ENCODE measurements at places on chromosomes 5 and 9. TPM values are rescaled to one million over a fixed set of nuclear protein-coding genes. Genes with fewer than 3 reads are reported as not detected.

The PCDHA11 gene
- 1.6 TPM for total RNA-seq

The RASGEF1C gene
- 0.69 TPM for total RNA-seq

GRCh38 chr9:30771760-30772159 is 1612.7 kb upstream of the ACO1 start:
- DNase-seq: no peak

The NKD2 gene
- total RNA-seq: 1.3 TPM

GRCh38 chr5:89457411-89458331 is 574.7 kb upstream of the MEF2C start:
- DNase-seq: no peak

- no peak for DNase-seq
Measured at GRCh38 chr9:91176426-91176825, 185.3 kb downstream of the AUH start.

GRCh38 chr5:74167206-74167929 is 473.2 kb downstream of the ENC1 start:
- no peak for DNase-seq

DNA sequence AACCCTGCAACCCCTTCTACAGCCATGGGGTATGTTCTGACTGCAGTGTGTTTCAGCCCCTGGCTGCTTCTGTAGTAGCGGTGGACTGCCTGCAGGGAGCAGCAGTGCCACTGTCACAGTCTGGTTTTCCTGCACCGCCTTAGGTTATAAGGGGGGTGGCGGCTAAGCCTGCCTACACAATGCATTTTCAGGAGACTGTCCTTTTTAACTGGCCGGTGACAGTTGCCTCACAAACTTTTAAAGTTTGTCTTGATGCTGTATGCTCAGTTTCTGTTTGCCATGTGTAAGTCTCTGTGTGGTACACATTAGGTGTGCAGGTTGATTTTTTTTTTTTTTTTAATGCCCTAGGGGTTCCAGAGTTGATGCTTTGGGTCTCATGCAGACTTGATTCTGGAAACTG is 53.0 kb downstream of the NUP214 start:
- DNase-seq: no peak

DNA sequence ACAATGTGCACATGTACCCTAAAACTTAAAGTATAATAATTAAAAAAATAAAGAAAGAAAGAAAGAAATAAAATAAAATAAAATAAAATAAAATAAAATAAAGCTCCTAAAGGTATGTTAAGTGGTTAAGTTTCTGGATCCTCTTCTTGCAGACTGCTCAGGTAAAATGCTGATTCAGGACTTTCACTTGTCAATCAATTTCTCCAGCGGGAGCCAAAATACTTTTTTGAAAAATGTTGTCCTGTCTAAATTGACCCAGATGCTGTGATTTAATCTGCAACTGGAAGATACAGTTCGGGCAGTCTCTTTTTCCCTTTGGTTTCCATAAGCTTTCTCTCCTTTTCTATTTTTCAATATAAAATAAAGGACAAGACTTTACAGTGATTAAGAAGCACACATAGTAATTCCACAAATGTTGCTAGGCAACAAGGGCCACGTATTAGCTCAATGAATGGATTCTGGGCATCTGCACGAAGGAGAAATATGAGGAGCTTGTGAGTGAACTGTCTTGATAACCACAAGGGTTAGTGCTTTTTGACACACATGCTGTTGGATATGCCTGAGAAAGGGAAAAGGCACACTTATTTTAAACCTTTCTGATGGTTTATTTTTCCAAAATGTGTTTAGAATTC is 38.6 kb downstream of the HTR4 start:
- DNase-seq: no peak

- DNase-seq: no peak
Measured at GRCh38 chr9:134177186-134177585, 12.8 kb upstream of the RNU6ATAC start.

The GPR150 gene
- not detected for total RNA-seq

DNA sequence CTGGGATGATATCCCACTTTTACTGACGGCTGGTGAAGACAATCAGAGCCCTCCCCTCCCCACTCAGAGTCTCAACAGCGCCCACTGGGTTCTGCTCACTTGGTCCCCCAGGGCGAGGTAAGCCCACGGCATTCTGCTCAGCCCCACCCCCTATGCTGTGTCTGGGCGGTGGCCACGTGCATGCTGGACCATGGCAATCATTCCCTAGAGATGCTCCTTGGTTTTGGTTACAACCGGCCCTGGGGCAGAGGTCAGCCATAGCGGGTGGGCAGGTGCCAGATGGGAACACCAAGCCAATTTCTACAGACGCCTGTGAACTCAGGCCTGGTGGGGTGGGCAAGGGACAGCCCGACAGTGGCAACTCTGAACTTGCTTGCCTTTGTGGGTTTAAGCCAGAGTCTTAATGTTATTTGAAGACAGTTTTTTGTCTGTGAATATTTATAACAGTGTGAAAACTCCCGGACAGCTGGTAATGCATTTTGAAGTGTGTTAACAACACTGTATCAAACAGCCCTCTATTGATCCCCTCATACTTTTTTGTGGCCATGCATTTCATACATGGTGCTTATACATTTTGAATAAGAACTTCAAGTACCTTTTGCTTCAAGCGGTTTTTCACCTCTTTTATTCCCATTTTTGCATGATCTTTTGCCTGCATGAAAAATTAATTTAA is 94.2 kb downstream of the CRB2 start:
- no peak for DNase-seq

DNA sequence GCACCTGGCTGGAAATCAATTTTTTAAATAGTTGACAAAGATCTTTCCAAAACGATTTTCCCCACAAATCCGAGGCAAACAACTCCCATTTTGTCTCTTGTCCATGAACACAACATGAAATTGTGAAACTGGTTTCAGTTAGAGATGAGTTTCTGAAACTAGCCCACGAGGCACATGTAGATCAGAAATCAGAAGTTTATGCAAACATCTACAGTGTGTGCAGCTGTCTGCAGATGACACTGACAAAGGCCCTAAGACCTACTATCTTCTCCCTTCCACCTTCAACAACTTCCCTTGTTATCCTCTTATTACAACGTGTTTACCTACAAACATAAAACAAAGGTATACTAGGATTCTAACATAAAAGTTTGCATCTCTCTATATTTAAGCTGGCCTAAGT is 183.3 kb downstream of the DIRAS2 start:
- no peak for DNase-seq

The IL7R gene
- 1.5 TPM for total RNA-seq

DNA sequence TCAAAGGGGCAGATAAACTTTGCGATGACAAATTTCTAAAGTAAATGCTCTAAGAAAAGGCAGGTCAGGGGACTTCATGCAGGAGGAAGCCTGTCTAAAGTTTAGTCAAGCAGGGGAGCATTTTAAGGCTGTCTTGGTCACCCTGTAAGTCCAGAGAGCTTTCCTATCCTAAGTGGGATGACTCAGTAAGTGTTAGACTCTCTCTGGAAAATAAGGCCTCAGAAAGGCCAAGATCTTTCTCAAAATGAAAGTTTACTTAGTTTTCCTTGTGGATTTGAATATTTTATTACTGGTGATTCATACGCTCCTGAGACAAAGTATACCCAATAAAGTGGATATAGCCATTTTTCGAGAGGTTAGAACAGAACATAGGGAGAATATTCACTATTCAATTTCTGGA is 806.9 kb upstream of the CDH9 start:
- DNase-seq: no peak

GRCh38 chr9:110101531-110102161 is 106.3 kb downstream of the C9orf152 start:
- DNase-seq: no peak

GRCh38 chr9:75088646-75089372 is 495 bp downstream of the OSTF1 start:
- no peak for DNase-seq

GRCh38 chr5:15584528-15584927 is 84.5 kb downstream of the FBXL7 start:
- DNase-seq: no peak

- DNase-seq: no peak
Measured at GRCh38 chr5:126818736-126819135, 41.8 kb downstream of the LMNB1 start.

- DNase-seq: no peak
Measured at GRCh38 chr9:77215874-77216273, 38.5 kb downstream of the VPS13A start.

- DNase-seq: no peak
Measured at GRCh38 chr5:130077007-130077406, 172.7 kb downstream of the CHSY3 start.

The SLC31A2 gene
- 5.1 TPM for total RNA-seq

- DNase-seq: no peak
Measured at GRCh38 chr5:74082512-74083055, 456.6 kb downstream of the ARHGEF28 start.

GRCh38 chr5:169944922-169945680 is 35.2 kb downstream of the INSYN2B start:
- no peak for DNase-seq

- DNase-seq: no peak
Measured at GRCh38 chr5:3373391-3373790, 222.2 kb upstream of the IRX1 start.

DNA sequence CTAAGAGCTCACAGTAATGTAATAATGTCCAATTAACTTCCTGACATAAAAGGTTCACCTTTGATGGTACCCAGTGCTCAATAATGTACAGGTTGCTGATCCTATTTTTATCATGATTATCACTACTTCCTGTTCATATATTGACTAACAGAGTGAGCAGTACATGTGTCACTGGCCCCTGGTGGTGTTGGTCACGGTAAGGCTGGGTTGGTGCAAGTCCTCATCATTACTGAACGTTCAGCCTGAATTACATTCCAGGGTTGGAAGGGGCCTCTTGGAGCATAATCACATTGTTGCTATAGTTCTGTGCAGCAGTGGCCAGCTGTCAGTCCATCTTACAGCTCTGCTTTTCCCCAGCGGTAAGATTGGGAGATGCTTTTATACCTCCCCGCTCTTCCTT is 24.2 kb upstream of the CKMT2 start:
- DNase-seq: no peak
